Amygdala (tissue), 56 donors: ENCODE measurements at places on chromosomes 5 and 9.

- DNase-seq = no peak
Observed at GRCh38 chr5:13939638-13940037, 4.8 kb downstream of the DNAH5 start.

DNA sequence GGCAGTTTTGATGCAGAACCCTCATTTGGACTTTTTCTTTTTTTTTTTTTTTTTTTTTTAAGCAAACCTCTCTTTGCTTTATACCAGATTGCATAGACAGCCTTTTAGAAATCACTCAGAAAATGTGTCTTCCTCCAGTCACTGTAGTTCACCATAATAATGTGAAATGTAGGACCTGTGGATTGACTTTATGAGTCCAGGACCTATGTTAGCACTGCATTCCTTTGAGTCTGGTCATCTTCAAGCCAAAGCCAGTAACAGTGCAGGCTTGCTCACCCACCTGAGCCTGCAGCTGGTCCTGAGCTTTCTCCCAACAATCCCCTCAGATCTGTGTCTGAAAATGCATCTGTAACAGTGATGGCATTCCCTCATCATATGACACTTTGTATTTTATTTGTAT, 110.7 kb upstream of the NFIL3 start:
- DNase-seq = no peak

DNA sequence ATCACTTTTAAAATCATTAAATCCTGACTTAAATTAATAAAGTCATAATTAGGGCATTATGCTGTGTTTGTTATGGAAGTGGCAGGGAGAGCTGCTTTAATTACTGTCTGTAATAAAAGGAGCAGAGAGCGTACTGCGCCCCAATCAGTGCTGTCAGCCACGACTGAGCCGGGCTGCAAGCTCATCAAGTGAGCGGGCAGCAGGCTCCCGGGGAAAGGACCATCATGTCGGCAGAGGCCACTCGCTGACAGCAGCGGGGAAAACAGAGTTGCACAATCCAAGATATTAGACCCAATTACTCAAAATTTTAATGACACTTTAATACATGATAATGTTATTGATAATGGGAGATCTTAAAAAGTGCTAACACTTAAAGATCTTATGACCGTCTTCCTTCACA, 181.6 kb downstream of the AP3B1 start:
- no peak for DNase-seq

GRCh38 chr5:125038477-125038876, 292.0 kb upstream of the ZNF608 start:
- no peak for DNase-seq
